ENCODE measurements at places on chromosomes 4 and X.
A peak's percentile ranks its signal among the peaks of the same experiment; 100 is the strongest.

DNA sequence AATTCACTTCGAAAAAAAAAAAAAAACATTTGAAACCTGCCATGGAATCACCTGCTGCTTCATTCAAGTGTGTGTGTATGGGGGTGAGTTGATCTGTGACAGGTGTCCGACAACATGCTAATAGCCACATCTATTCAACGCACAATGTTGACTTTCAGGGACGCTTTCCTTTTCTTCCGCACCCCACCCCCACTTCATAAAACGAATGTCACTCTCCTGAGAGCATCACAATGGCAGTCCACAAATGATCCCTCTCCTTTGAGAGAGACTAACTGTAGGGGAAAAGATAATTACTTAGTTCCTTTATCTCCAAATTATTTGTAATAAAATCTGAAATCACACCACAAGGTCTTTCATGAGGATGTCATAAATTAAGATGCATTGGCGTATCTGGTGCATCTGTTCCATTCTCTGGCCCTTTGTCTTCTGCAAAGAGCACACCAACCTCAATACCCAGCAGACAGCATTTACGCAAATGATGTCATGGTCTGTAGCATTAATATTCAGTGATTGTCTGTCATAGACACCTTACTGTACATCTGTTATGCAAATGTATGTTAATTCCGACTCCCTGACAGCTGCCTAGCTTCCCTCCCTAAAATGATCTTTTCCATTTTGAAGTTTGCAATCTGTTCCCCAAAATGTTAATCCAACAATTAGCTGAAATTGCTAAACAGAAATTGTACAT lies 640.0 kb upstream of the BOD1L1 start:
- no peak for DNase-seq

GRCh38 chr4:25089051-25089763 lies 58.5 kb upstream of the LGI2 start:
- DNase-seq = no peak

- DNase-seq = no peak
Measured at GRCh38 chr4:64465263-64465662, 56.0 kb upstream of the TECRL start.

DNA sequence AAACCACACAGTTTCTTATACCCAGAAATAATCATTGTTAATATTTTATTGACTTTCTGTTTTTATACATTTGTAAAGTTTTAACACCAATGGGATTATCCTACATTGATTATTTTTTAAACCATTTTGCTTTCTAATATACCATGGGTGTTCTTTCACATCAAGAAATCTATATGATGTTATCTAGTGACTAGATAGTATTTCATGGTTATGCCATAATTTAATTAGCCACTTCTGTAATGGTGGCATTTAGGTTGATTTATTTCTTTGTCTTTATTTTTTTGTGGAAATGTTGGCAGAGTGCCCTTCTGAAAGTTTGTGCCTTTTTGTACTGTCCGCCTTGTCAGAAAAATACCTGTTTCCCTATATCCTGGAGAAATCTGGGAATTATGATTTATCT lies 193.3 kb downstream of the CEP135 start:
- no peak for DNase-seq

GRCh38 chr4:38803833-38804653 lies 548 bp downstream of the TLR1 start:
- peak; percentile 26 for DNase-seq

DNA sequence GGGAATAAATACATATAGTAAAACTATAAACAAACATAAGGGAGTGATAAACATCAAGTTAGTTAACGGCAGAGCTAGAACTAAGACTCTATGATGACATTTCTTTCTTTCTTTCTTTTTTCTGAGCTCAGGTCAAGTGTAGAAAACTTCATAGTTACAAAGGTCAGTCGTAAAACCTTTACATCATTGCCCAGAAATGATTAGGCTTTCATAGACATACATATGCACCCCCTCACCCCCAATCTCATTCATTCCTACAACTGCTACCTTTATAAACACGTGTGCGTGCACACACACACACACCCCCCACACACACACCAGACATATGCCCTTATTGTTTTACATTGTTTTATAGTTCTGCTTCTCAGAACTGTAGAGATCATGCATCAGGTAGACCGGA lies 5.7 kb downstream of the EIF1AX start:
- no peak for DNase-seq

GRCh38 chr4:121200795-121201472 lies 36.8 kb upstream of the TNIP3 start:
- peak; percentile 78 for DNase-seq

- DNase-seq = peak; percentile 0
Measured at GRCh38 chr4:80036949-80037685, 35.9 kb downstream of the ANTXR2 start.

DNA sequence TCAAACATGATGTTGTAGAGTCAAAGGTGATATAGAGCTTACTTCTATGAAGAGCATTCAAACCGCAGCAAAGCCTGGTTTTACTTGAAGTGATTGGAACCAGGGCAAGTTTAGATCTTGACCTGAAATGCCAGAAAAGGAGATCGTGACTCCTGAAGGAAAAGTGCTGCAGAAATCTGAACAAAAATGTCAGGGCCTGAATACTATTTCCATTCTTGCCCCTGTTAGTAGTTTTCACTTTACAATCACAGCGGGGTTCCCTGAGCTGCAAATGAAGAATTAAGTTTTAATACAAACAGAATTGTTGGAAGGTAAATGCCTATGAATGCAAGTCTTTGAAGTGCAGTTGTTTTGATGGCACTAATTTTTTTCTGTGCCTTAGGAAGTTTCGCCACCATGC lies 4.1 kb downstream of the SLIT2 start:
- DNase-seq = no peak

- DNase-seq = no peak
Measured at GRCh38 chr4:187426511-187426910, 569.1 kb upstream of the ZFP42 start.

DNA sequence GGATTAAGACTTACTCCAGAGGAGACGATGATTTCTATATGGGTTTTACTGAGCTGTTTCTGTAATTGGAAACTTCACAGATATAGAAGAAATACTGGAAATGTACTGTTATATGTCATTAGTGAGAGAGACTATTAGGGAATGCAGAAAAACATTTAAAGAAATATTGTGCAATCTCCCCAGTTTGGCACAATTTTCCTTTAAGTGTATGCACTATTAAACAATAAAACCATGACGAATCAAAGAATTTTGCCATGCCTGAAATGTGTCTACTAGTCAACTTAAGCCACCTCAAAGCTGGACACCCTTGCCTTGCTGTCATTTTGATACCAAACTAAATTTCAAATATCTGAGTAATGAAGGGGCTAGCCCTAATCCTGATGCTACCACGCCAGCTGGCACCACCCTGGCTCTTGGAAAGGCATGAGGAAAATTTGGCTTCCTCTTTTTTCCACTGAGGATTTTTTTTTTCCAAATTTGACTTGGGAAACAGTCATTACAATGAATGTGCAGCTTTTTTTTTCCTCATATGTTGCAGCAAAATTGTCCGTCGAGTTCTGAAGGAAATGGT lies 36.1 kb downstream of the MTTP start:
- DNase-seq = no peak
